ENCODE measurements at places on chromosomes 16 and 17. TPM values are rescaled to one million over a fixed set of nuclear protein-coding genes. Genes with fewer than 3 reads are reported as not detected.

Gene KRT39
- total RNA-seq: 3.1 TPM

Gene MYO15B
- total RNA-seq: 43.8 TPM

Gene SEZ6L2
- 2.1 TPM for total RNA-seq

Gene NLRC3
- total RNA-seq: 0.52 TPM

Gene CACNG3
- not detected for total RNA-seq

Gene CDH5
- 42.8 TPM for total RNA-seq

Gene CLEC10A
- total RNA-seq: 1.6 TPM

Gene SPATA22
- total RNA-seq: 2.1 TPM

Gene KRTAP2-3
- not detected for total RNA-seq

Gene GRAP
- 6.3 TPM for total RNA-seq
